Stimulated activated CD8-positive, alpha-beta memory T cell treated with anti-CD3 and anti-CD28 coated beads, Interleukin-4, amount 100 ng/mL, for 4 hours (primary cell): ENCODE measurements at places on chromosomes 4 and X.

GRCh38 chr4:7519638-7520376 lies 85.1 kb upstream of the PSAPL1 start:
- DNase-seq = no peak

DNA sequence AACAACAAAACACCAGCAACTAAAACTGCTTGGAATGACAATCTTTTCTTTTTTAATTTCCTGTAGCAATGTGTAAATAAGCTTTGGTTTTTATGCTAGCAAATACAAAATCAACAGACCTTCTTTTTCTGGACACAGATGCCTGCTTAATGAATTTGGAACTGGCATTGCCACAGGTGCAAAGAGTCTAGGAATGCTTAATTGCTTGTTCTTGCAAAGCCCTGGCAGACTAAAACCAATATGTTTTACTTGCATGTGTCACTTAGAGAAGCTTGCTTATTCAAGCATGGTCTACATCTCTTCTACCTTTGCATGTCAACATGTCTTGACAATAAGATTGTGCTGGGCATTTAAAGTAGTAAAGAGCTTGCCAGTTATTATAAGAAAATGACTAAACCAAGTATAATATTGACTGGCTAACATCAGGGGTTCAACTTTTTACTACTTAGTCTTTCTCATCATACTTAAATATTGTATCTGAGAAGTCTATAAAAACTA lies 656.7 kb upstream of the NDST4 start:
- DNase-seq = no peak

- no peak for DNase-seq
Measured at GRCh38 chr4:174110180-174110579, 173.3 kb downstream of the FBXO8 start.

DNA sequence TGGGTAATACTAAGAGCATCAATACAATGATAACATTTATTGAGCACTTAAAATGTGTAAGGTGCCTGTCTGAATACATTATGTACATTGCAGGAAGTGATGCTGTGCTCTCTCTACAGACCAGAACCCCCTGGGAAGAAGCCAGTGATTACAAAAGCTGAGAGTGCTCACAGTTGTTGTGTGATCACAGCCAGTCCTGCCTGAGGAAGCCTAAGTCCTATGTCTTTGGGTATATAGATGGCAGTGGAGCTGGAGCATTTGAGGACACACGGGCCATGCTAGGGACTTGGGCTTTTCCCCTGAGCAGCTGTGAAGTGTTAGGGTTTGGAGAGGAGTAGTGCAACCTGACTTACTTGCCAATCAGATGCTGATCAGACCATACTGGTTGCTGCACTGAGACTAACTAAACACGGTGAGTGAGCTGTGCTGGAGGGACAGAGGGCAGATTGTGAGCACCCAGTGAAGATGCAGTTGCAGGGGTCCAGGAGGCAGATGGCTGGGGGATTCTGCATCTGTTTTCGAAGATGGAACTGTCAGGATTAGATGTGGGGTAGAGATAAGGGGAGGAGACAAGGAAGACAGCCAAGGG lies 60.8 kb upstream of the TBC1D14 start:
- no peak for DNase-seq

DNA sequence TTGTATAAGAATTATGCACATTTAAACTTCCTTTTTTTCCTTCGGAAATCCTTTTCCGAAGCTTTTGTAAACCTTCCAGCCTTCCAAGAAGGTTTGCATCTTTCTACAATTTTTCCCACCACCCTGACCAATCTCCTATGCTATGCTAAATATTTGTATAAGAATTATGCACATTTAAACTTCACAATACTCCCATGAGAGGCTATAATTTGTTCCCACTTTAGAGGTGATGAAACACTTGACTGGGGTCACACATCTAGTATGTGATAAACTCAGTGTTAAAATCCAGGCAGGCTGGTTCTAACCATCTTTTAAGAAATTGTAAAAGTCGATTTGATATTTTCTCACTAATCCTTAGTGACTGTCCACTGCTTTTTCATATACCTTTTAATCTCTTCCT lies 22.1 kb downstream of the NUDT6 start:
- no peak for DNase-seq

- DNase-seq = no peak
Measured at GRCh38 chrX:134172588-134173259, 64.3 kb upstream of the CCDC160 start.

GRCh38 chr4:143023239-143023918 lies 161.3 kb upstream of the USP38 start:
- no peak for DNase-seq

- DNase-seq = no peak
Measured at GRCh38 chr4:13611283-13611842, 16.2 kb downstream of the BOD1L1 start.

DNA sequence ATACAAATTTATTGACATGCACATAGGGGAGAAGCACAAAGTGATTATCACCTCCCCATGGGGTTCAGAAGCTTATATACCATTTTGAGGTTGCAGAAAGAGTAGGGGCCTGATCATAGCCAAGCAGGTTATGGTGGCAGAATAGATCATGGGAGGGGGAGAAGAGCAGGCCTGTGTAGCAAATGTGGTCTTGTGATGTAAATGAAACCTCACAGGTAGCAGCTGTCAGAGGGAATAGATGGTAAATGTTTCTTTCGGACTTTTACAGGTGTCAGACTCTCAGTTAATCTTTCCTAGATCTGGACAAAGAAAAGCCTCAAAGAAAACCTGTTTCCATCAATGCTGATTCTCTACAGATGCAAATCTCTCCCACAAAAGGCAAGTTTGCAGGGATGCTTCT lies 84.4 kb downstream of the CFAP299 start:
- DNase-seq = no peak

DNA sequence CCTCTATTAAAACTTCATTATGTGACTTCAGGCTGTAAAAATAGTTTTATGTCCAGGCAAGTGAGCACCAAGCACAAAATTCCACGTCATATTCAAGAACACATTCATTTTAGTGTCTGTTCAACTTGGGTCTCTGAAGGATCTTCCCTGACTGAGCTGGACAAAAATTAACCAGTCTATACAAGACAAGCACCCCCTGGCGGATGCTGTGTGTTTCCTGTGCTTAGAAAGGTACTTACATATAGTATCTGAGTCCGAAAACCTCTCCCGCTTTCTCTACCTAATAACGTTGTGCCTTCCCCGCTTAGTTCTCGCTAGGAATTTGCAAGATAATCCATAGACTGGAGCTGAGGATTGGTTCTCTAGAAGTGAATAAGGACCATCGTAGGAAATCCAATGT lies 2214.5 kb upstream of the TENM3 start:
- no peak for DNase-seq

- no peak for DNase-seq
Measured at GRCh38 chrX:41475191-41475590, 28.0 kb downstream of the NYX start.

GRCh38 chrX:4830880-4831557 lies 1117.6 kb upstream of the PRKX start:
- no peak for DNase-seq

DNA sequence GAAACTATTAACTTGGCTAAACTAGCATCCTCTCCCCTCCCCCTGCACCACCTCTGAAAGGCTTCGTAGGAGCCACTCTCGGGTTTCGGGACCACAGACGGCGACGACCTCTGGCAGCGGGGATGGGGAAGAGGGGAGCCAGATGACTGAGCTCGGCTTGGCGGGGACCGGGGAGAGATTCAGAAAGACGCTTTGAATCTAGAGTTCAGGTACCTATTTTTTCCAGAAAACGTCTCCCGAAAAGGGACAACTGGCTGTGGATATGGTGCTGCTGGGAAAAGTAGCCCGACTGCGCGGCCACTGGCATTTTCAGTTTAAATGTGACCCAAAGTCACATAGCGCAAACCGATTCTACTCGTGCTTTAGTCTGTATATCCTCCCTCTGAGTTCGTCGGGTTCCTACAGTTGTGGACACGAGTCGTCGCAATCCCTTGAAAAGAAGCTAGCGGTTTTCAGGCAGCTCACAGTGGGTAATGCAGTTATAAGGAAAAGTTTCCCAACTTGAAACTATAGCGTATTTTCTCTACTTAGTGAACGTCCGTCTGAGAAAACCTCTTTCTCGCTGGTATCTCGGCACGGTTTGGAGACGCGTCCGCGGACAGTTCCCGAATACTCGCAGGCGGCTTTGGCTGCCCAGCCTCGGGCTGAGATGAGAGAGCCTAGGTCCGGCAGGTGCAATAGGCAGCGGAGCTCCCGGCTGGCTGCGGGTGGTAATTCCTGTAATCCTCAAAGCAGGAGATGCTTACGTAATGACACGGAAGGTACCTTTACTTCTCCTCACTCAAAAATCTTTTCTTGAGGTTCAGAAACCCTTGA lies 1.3 kb downstream of the PARM1 start:
- DNase-seq = no peak
